ENCODE measurements at places on chromosomes 2 and 18.

GRCh38 chr2:233342301-233342700 is 12.0 kb upstream of the DGKD start:
- no peak for DNase-seq

DNA sequence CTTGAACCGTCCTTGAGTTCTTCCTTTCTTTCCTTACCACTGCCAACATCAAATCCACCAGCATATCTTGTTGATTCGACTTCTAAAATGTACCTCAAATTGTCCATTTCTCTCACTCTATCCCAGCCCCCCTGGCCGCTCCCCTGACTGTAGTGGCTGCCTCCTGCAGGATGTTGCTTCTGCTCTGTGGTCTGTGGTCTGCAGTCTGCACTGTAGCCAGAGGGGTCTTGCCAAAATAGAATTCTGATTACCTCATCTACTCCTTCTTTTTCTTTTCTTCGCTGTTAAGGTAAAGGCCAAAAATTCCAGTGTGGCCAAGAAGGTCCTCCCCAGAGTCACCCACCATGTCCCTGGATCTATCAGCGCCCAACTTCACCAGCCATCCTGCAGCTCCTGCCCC is 79.5 kb upstream of the ALPP start:
- no peak for DNase-seq

DNA sequence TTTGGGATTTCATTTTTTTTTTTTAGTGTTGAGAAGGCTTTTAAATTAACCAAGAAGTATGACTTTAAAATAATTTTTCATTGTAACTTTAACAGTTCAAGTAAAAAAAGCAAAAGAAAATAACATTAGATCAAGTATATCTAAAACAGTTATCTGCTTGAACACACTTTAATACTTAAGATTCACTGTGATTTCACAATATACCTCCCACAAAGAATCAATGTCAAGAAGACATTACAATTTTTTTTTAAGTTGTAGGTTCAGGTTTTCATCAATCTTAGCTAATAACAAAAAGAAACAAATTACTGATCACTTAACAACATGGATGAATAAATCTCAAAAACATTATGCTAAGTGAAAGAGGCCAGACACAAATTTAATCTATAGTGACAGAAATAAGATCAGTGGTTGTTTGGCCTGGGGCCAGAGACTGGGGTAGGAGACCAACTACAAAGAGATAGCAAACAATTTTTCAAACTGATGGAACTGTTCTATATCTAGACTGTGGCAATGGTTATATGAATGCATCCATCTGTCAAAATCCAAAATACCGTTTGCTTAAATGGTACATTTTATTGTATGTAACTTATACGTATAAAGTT is 74.8 kb upstream of the FRZB start:
- DNase-seq = no peak

GRCh38 chr2:127423880-127424279 is 5.7 kb downstream of the PROC start:
- no peak for DNase-seq
